Fibroblast of gingiva (primary cell): ENCODE measurements at places on chromosomes 11 and 22.

- no peak for DNase-seq
Observed at GRCh38 chr11:134560066-134560465, 148.0 kb upstream of the B3GAT1 start.

GRCh38 chr11:44430140-44430539 is 120.2 kb upstream of the ALX4 start:
- no peak for DNase-seq

- DNase-seq, result no peak
Observed at GRCh38 chr11:102840018-102840417, 3.4 kb downstream of the MMP3 start.

DNA sequence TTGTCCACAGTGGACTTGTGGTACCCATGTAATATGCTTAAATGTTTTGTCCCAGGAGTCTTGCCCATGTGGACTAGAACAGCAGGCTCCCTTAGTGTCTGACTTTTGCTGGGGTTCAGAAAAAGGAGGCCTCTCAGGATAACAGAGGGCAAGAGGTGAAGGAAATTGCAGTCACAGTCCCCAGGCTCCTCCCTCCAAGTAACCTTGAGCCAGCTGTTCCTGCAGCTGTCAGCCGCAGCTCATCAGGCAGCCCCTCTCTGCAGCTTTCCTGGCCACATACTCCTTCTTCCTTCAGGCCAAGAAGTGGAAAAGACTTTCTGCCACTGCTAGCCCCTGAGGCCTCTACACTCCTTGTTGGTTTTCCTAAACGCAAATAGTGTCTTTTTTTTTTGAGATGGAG is 6.3 kb upstream of the MYO18B start:
- no peak for DNase-seq

- DNase-seq, result no peak
Observed at GRCh38 chr22:49544286-49544685, 283.4 kb downstream of the BRD1 start.

DNA sequence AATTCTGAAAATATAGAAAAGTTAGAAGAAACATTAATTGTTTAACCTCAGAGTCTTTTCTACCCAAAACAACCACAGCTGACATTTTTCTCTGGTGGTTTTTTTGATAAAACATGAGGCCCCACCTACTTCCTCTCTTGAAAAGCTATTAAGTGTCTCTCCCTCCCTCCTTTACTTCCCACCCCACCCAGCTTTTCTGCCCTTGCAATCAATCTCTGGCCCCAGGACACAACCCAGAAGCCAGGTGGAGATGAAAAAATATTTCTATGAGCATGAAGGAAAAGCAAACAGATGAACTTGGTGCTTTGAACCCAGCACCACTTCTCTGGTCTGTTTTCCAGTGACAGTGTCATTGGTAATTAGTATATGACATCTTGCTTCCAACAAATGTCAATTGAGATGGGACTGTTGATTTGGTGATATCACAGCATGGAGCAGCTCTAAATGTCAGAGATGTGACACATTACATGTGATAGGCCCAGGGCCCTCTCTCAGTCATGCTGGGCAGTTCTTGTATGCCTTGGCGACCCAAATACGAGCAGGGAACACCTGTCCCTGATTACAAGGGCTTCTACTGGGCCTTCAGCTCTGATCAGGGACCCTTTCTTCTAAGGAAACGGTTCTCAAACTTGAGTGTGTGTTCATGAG is 23.9 kb upstream of the TMPRSS13 start:
- DNase-seq, result no peak

GRCh38 chr22:30790366-30790765 is 95.7 kb downstream of the OSBP2 start:
- peak; percentile 18 for DNase-seq

DNA sequence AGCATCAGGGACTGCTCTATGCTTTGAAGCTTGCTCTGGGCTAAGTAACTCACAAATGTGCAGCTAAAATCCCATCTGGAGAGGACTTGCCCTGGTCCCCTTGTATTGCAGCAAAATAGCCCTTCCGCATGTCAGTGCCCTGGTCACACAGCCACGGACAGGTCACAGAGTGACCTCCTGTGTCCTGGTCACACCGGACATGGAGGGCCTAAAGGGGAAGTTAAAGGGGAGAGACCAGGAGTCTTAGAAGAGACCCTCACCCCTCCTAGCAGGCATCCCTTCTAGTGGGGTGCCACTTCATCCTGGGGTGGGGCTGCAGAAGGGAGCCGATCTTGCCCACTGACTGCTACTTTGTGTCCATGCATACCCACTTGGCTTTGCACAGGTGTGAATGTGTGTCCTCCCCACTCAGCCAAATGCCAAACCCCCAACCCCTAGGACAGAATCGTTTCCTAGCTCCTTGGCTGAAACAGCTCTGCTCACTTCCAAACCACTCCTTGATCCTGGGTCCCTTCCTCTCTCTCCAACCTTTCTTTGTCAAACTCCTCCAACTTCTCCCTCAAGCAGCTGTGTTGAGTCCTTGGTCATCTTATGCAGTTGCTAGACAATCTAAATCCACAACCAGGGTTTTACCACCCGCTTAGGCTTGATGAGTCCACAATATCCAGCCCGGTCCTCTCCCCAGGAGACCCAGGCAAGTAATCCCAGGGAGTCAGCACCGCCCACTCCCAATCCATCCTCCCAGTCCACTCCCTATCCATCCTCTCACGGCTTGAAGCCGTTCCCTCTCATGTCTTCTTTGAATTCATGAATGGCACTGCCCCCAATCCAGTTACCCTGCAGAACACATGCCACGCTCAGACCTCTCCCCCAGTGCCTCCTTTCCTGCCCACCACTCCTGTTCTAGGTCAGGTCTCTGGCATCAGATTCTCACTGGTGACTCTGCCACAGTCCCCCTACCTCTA is 3.3 kb upstream of the FXYD6 start:
- DNase-seq, result no peak

- no peak for DNase-seq
Observed at GRCh38 chr11:64064374-64065140, 28.8 kb downstream of the FLRT1 start.

DNA sequence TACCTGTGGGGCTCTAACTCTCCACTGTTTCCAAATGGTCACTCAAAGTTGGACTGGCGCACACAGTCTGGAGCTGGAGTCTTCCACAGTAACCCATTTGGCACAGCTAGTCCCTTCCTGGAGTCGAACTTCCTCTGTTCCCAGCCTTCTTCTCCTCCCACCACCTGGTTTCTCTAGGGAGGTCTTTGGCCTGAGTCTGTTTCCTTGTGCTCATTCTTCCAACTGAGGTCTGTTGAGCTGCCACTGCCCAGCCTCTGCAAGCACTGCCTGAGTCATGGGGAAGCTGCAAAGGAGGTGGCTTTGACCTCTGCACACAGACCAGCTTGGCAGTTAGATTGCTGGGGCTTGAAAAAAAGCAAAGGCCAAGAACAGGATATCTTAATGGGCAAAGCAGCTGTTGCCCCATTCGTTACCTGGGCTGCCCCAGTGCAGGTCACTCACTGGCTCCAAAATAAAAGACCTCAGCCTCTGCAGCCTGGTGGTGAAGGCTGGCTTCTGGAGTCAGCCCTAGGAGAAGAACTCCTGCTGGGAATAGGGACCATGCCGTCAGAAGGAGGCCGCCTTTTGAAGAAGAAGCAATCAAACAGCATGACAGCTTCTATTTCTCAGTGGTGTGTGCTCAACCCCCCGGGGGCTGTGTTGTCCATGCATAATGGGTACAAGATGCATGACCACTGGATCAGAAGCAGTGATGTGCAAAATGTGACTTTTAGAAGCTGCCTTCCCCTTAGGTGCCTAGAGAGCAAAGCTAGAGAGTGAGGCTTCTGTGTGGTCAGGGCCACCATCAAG is 3.0 kb downstream of the ADAMTS15 start:
- DNase-seq, result peak; percentile 41

DNA sequence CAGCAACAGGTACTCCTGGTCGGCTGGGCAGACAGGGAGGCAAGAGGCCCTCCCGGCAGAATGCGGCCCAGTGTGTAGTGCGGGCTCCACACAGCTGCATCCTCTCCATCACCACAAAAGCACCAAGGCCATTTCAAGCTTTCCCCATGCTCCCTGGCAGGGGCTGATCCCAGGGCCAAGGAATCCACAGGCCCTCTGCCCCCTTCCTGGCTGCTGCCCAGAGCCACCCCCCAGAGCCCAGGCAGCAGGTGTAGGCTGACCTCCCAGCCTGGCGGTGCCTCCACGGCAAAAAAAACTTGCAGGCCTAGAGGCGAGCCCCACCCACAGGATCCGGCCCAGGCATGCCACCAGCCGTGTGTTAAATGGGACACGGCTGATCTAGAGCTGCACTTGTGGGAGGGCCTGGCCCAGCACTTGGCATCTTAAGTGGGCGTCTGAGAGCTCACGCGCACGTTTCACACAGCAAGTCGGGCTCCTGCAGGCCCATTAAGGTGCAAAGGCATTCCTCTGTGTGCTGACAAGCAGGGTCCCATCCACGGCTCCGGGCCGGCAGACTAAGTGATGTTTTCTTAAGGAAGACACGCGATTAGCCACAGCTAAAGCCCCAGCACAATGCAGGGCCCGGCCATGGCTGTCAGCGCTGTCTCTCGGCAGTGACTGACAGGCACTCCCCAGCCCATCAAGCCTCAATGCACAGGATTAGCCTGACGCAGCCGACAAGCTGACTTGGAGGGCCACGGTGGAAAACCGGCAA is 19.8 kb upstream of the GNB1L start:
- DNase-seq, result no peak

DNA sequence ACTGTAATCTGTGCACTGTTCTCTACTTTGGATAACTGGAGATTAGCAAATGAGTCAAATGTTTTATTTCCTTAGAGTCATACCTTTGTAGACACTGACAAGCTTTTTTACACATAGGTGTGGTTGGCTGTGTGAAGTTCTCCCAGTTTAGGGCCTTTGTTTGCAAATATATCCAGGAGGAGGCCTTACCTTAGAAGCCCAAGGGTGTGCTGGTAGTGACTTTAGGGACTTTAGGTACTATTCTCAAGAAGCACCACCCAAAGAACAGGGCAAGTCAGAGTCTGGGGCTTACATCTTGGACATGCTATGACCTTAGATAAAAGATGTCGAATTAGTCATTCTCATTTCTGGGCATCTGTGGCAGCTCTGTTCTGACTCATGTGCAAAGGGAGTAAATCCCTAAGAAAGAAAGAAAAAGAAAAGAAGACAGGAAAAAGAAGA is 4.8 kb upstream of the FAR1 start:
- DNase-seq, result no peak

DNA sequence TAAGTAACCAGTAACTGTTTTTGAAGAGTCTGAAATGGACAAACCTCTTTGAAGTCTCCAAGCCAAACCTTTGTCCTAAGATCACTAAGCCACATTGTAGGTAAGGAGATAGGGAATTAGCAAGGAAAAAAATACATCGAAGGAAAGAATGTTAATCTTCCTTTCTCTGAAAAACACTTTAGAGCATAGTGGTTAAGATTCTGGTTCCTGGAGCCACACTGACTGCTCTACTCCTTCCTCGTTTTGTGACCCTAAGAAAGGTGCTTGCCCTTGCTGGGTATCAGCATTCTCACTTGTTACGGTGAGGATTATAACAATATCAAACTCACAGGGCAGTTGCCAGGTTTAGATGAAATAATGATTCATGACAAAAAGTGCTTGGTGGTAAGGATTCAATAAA is 104.0 kb downstream of the SIK3 start:
- DNase-seq, result no peak

DNA sequence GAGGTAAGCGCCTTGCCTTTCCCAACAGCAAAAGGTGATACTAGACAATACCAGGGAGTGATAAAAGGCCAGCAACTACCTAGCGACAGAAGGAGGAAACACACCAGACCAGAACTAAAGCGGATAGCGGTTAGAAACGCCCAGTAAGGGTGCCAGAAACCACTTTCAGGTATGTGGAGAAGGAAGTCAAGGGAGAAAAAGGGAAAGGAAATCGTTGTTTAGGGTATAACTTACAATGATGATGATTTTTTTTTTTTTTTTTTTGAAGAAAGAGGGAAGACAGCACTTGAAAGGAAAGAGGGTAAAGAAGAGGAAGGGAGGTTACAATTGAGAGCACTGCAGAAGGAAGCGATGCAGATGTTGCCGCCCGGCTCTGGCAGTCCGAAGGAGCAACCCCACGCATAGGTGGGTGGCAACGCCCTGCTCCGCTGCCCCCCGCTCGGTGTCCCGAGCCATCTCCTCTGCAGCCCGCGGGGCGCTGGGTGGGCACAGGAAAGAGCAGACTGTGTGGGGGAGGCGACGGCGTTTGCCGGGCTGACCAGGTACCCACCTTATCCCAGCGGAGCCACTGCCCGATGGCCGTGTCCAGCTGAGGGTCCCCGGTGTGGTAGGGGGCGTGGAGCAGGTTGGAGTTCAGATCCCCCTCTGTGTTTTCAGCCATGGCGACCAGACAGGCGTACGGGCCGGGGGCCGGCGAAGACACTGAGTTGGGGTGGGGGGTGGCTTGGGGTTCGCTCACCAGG is 561 bp downstream of the PGM2L1 start:
- DNase-seq, result no peak

GRCh38 chr11:71246559-71246958 is 5.8 kb downstream of the SHANK2 start:
- no peak for DNase-seq

DNA sequence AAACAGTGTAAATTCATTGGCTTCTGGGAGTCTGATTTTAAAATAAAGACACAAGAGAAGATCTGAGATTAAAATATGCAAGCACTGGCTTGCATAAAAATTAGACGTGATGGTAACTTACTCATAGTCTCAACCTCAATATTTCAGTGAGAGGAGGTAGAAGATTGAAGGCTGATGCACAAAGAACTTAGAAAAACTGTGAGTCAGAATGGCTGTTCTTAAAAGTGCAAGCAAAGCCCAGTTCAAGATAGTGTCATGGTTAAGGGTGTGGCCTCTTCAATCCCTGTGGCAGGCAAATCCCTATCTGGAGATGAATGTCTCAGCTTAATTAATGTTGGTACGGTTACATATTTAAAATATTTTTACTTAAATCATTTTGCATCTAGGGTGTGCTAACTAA is 33.6 kb upstream of the FIBIN start:
- no peak for DNase-seq

- no peak for DNase-seq
Observed at GRCh38 chr22:48755059-48755949, 1072.4 kb downstream of the BRD1 start.

DNA sequence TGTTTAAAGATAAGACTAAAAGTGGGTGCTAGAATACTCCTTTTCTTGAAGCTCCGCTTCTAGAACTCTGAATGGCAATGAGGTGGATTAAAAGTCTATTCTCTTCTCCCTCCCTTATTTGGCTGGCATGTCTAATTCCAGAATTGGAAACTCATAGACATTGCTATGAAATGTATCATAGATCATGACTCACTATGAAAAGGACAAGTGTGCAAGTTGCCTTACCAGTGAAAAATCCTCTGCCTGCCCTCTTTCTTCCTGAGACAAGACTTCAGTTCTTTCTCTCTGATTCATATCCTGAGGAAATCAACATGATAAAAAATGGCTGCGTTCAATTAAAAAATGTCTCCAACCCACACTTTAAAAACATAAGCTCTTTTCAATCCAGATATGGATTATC is 73.2 kb upstream of the BLID start:
- peak; percentile 92 for DNase-seq

- no peak for DNase-seq
Observed at GRCh38 chr11:40434926-40435325, 1024.5 kb downstream of the LRRC4C start.

- DNase-seq, result peak; percentile 90
Observed at GRCh38 chr22:30310881-30311771, 15.6 kb downstream of the TBC1D10A start.
